Stimulated activated CD8-positive, alpha-beta memory T cell treated with anti-CD3 and anti-CD28 coated beads, Interleukin-2, amount 100 ng/mL, for 1 hour (primary cell): ENCODE measurements at places on chromosomes 5 and 9.

- DNase-seq = no peak
Measured at GRCh38 chr5:142922223-142922952, 152.2 kb downstream of the ARHGAP26 start.

DNA sequence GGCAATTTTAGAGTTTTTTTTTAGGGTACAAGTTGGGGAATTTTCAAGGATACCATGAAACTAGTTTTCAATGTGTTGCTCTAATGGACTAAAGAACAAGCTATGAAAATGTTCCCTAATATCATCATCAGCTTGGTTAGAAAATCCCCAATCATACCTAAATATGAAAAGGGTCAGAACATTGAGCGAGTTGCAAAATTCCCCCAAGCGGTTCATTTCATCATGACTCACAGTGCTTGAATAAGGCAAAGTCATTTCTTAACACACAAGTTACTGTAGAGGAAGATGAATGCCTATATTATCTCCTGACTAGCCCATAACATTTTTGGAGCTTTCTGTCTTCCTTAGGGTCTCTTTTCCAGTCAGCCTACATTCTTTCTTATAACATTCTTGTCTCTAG lies 62.7 kb downstream of the ST8SIA4 start:
- no peak for DNase-seq

GRCh38 chr5:45402804-45403455 lies 293.2 kb downstream of the HCN1 start:
- no peak for DNase-seq

DNA sequence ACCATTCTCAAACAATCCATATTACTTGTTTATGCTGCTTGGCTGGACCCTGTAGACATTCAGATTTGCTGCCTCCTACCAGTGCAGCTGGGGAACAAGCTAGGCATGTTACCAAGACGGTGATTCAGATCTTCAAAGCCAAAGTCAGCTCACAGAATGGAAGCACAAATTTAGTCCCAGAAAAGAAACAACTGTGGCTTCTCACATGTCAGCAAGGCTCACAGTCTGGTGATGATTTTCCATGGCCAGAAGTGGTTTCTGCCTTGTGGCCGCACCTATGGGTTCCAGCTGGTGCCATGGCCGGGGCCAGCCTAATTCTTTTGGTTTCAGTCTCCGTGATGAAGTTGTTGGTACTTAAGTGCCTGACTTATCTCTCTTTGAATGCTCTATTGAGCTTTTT lies 182.2 kb downstream of the TMC1 start:
- no peak for DNase-seq

GRCh38 chr5:59779453-59779852 lies 114.1 kb downstream of the PDE4D start:
- DNase-seq = no peak

- DNase-seq = no peak
Measured at GRCh38 chr5:79464695-79465332, 49.1 kb downstream of the HOMER1 start.

- no peak for DNase-seq
Measured at GRCh38 chr5:156137071-156137869, 189.7 kb upstream of the SGCD start.

GRCh38 chr9:126299706-126300276 lies 26.8 kb upstream of the MVB12B start:
- no peak for DNase-seq

GRCh38 chr9:75582870-75583269 lies 307.6 kb upstream of the PCSK5 start:
- no peak for DNase-seq

GRCh38 chr9:98567540-98568233 lies 141.0 kb downstream of the GABBR2 start:
- DNase-seq = no peak

GRCh38 chr9:34572092-34572491 lies 17.4 kb downstream of the CNTFR start:
- no peak for DNase-seq

- DNase-seq = no peak
Measured at GRCh38 chr9:94289691-94290090, 30.6 kb downstream of the ZNF169 start.

DNA sequence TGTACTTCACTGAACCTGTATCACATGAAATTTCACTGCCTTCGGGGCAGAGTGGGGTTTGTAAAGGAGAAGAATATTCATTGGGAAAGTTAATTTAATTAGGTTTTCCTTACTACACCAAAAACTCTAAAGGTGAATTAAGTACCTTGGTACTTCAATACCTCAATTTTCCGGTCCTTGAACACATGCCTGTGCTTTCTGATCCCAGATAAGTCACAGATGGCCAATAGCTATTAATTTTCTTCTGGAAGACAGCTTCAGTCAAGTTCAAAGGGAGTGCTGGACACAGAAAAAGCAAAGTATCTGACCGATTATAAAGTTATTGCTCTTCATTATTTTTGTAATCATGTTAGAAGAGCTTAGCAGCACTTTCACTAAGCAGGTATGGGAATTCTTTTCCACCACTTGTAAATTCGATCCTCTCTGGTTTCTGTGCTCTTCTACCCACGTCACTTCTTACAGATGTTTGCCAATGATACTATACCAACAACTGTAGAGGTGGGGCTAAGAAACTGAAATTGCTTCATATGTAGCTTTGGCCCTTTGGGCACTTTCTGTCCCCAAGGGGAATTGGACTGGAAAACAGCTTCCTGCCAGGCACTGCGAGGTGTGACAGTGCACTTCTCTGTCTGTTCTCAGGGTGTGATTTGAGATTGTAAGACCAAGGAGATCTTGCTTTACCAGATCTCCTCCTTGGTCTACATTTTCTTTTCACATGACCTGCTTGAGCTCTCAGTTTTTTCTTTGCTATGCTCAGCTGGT lies 164.0 kb downstream of the CCDC192 start:
- DNase-seq = no peak

GRCh38 chr5:150017226-150018005 lies 16.9 kb downstream of the HMGXB3 start:
- DNase-seq = no peak

DNA sequence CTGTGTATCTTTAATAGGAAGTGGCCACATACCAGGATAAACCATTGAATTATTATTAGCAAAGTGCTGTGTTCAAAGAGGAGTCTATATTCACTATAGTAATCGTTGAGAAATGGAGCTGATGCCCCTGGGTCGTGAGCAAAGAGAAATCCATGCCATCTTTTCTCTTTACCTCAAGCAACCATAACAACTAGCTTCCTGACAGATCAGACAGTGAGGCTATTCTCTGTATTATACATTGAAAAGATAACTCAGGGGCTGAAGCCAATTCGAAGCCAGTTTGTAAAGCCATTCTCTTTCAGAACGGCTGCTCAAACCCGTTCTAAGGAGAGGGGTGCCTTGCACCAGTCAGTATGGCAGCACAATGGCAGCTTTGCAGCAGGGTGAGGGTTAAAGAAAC lies 680.6 kb downstream of the SEMA5A start:
- no peak for DNase-seq

GRCh38 chr9:103361906-103362305 lies 366.8 kb downstream of the CYLC2 start:
- no peak for DNase-seq

- DNase-seq = no peak
Measured at GRCh38 chr5:6718161-6718681, 5.0 kb downstream of the TENT4A start.

DNA sequence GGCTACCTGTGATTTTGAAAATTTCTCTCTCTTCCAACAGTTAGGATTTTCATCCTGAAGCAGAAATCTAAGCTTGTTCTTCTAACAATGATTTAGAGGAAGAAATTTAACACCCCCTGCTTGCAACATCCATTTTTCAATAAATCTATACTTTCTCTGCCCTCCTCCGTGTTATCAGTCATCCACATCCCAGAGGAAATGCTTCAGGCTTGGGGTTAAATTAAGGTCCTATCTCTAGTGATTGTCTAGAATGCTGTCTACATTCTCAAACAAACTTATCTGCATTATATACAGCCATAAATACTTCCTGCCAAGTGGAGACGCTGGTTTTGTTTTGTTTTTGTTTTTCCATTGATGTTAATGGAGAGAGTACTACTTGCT lies 371.0 kb downstream of the CSNK1G3 start:
- no peak for DNase-seq
